ENCODE measurements at places on chromosomes 1 and 21.
A peak's percentile ranks its signal among the peaks of the same experiment; 100 is the strongest.

GRCh38 chr1:61426885-61427284, 298.1 kb downstream of the TM2D1 start:
- DNase-seq, result no peak

DNA sequence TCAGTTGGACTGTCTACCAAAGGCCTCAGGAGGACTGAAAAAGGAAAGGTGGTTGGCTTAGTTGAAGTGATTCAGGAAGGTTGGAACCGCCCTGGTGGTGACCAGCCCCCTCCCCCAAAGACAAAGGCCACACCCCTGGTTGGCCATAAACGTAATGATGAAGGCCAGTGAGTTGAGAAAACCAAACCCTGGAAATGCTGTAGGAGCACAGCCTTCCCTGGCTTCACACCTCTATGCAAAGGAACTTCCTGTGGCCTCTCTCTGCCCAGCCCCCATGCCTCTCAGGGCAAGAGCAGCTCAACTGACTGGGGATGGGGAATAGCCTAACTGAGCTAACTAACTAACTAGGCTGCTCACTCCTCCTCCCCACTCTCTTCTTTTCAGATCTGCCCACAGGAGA, 90.4 kb downstream of the NPHP4 start:
- DNase-seq, result no peak

DNA sequence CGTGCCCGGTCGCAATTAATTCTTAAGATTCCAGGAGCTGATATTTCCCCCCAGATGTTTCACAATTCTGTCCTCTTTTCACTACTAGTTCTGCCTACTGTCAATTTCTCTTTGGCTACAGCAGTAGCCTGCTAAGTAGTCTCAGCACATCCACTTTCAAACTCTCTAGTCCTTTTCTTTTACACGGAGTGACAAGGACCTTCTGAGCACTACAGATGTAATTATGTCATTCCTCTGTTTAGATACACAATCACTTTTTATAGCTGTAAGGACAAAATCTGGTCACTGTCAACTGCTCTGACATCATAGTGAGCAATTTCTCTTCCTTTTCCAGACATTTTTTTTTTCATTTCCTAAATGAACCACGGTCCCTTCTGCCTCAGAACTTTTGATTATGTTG, 421.7 kb upstream of the CHRM3 start:
- DNase-seq, result no peak

GRCh38 chr1:210741564-210741963, 392.4 kb downstream of the KCNH1 start:
- DNase-seq, result no peak

GRCh38 chr1:214634267-214634666, 31.3 kb downstream of the CENPF start:
- no peak for DNase-seq

- DNase-seq, result no peak
Measured at GRCh38 chr1:25520446-25521061, 22.9 kb upstream of the LDLRAP1 start.

- DNase-seq, result no peak
Measured at GRCh38 chr1:90046635-90047034, 51.7 kb downstream of the ZNF326 start.

GRCh38 chr1:68112835-68113243, 62.4 kb upstream of the DIRAS3 start:
- DNase-seq, result no peak

GRCh38 chr1:174572771-174573170, 125.0 kb downstream of the GPR52 start:
- DNase-seq, result no peak

DNA sequence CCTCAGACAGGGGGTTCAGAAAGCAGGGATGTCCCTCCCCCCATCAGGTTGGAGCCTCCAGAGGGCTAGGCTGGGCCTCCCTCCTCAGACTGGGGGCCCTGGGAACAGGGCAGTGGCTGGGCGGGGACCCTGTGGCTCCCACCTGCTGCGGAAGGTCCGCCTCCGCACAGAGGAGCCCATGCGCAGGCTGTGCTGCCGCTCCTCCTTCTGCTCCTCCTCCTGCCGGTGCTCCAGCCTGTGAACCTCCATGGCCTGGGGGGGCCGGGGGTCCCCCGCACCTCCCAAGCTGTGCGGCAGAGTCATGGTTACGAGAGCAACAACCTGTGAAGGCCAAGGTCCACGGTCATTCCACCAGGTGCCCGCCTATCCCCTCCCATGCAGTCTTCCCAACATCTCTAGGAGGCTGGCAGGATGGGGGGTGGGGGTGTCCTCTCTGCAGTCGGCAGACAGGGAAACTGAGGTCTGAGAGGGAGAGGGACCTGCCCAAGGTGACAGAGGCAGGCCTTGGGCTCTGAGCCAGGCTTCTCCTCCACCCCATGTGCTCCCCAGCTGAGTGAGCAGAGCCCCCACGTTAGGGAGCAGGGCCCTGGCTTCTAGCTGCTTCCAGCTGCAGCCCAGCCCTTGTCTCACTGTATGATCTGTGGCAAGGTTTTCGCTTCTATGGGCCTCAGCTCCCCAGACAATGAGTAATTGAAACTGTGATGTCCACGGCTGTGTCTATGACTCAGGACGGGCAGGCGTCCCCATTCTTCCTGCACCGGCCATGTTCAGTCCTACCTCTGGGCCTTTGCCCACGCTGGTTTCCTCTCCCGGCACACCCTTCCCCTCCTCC, 3.4 kb downstream of the MYOM3 start:
- no peak for DNase-seq

DNA sequence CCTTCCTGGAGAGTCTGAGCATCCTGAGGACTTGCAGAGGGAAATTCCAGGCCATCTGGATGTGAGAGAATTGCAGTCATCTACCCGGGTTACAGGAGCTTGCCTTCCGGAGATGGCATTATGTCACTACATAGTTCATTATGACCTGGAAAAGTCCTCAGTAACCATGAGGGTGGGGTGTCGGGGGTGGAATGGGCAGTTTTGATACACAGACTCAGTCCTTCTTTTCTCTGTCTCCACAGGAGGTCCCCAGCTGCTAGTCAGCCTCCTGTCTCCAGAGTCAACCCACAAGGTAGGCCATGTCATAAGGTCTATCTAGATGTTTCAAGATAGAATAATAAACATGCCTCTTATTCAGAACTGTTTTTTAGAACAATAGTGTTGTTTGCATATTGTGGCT, 268.2 kb upstream of the SGIP1 start:
- no peak for DNase-seq

GRCh38 chr1:198798923-198799386, 160.1 kb downstream of the PTPRC start:
- no peak for DNase-seq

GRCh38 chr1:22319608-22320007, 132.0 kb upstream of the ZBTB40 start:
- DNase-seq, result no peak

- peak; percentile 86 for DNase-seq
Measured at GRCh38 chr1:16613185-16614147, at the start of gene NBPF1. Gene NBPF1, minus strand, starts transcription at chr1:16613564.

DNA sequence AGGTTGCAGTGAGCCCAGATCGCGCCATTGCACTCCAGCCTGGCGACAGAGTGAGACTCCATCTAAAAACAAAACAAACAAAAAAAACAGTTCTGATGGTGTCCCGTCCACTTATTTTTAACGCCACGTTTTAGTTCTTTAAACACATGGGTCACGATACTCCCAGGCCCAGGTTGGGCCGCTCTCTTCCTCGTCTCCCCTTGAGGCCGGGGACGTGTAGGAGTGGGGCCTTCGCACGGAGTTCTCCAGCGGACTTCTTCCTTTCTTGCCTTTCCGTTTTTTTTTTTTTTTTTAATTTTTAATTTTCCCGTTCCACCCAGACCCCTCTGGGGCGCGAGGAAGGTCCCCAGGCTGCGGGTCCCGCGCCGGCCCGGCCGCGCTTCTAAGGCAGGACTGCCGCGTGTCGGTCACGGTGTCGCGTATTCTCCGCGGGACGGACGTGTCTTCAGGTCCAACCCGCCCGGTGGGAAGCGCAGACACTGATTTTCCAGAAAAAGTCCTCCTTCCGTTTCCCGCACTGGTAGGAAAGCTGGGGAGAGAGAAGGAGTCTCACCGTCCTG, 47.5 kb upstream of the SLC19A1 start:
- DNase-seq, result no peak

DNA sequence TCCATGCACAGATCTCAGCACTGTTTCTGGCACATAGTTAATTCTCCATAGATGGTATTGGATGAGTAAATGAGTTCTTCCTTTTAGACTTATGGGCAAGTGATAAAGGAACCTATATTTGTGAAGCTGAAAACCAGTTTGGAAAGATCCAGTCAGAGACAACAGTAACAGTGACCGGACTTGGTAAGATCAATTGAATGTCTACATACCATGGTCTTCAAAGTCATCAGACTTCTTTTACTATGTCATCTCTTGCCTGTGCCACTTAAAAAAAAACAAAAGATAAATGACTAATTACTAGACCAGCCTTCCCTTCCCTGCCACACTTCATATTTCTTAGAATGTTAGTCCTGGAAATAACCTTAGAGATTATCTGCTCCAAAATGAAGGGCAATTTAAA, 246.7 kb downstream of the HMCN1 start:
- DNase-seq, result no peak

- DNase-seq, result no peak
Measured at GRCh38 chr1:26278303-26278702, 1.6 kb upstream of the SH3BGRL3 start.

GRCh38 chr1:36580524-36580923, 97.8 kb upstream of the CSF3R start:
- DNase-seq, result no peak

DNA sequence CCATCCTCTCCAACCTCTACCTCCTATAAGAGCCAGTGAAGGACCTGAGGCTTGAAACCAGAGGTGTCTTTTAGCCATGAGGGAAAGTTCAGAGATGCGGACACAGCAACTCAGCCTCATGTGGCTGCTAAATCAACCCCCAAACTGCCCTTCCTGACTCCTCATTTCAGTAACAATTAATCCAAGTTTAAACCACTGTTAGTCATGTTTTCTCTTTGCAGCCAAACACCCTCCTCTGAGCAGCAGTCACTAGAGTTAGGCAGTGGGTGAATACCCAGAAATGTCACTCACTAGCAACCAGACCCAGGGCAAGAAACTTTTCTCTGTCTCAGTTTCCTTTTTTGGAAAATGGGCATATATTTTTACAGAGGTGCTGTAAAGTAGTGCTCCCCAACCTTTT, 71.2 kb downstream of the KCNJ15 start:
- no peak for DNase-seq

GRCh38 chr1:3530926-3531818, 76.7 kb downstream of the ARHGEF16 start:
- DNase-seq, result peak; percentile 67

GRCh38 chr1:218557731-218558130, 212.6 kb downstream of the TGFB2 start:
- DNase-seq, result no peak

DNA sequence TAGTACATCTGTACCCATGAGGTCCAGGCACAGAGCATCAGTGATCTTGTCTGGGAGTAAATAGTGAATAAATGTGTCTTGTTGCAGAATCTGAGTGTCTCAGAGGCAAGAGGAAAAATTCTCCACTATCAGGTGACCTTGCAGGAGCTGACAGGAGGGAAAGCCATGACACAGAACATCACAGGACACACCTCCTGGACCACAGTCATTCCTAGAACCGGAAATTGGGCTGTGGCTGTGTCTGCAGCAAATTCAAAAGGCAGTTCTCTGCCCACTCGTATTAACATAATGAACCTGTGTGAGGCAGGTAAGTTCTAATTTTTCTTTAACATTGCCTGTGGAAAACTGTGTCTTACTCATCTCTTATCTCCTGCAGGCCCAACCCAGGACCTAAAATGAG, 43.1 kb downstream of the IL12RB2 start:
- no peak for DNase-seq

DNA sequence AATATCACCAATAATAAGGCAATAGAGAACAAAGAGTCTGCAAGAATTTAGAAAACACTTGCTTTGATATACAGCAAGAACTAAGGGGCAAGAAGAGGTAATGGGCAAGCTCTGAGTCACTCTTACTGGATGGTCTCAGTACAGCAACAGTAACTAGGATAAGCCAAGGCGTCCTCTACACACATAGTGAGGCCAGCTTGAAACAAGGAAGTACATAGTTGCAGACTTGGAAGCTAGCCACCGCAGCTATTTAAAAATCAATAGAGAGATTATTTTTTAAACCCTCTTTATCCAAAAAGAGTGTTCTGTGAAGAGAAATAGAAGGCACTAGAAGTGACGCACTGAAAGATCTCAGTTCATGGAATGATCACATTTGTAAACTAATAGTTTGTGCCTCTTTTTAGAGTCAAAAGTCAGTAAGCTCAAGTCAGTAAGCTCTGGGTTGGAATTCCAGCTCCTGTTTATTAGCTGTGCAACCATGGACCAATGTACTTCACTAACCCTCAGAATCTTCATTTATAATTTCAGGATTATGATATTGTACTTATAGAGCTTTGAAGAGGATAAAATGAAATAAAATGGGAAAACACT, 118.6 kb downstream of the AKT3 start:
- DNase-seq, result peak; percentile 79

DNA sequence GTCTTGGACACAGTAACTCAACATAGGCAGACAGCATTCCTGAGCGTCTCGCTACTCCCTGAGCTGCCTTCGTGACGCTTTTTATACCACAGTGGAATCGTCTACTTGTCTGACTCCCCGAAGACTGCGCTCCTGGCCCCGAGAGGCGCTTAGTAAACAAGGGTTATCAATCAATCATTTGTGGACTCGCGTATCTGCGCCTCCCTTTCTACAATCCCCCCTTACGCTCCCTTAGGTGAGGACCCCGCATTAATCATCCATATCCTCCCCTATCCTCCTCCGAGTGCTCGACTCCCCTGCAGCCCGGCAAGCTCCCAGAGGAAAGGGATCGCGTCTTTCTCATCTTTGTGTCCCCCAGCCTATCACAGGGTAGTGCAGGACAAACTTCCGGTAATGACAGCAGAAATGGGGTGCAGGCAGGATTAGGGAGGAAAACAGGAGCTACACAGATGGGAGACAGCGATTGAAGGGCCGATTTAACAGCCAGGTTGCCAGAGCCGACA, 522 bp downstream of the TMEM59 start:
- no peak for DNase-seq

GRCh38 chr1:198254521-198254920, 97.7 kb downstream of the NEK7 start:
- DNase-seq, result no peak

- DNase-seq, result no peak
Measured at GRCh38 chr1:62181532-62181931, 13.1 kb upstream of the L1TD1 start.

DNA sequence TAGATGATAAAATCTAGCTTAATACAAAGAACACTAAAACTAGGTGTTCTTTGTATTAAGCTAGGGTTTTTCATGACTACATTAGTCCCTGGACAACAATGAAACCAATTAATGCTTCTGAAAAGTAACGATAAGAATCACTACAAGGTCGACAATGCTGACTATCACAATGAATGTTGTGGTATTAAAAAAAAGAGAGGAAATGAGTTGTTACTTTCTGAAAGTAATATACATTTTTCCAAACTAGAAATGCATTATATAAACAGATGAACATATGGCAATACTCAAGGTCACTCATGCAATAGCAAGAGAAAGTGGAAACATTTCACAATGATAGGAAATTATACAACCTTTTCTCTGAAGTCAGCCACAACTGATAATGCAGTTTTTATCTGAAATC, 19.0 kb downstream of the DPH5 start:
- no peak for DNase-seq
